ENCODE measurements at places on chromosomes 16 and 17.

- DNase-seq, result no peak
Measured at GRCh38 chr16:88896238-88897070, 30.0 kb upstream of the PABPN1L start.

- DNase-seq, result no peak
Measured at GRCh38 chr17:48612854-48613691, 2.0 kb downstream of the HOXB8 start.

- no peak for DNase-seq
Measured at GRCh38 chr17:64599187-64599676, 62.9 kb downstream of the SMURF2 start.

GRCh38 chr16:79329166-79329521 lies 271.4 kb downstream of the MAF start:
- DNase-seq, result no peak

- DNase-seq, result no peak
Measured at GRCh38 chr17:73098919-73099318, 6.4 kb upstream of the SLC39A11 start.

DNA sequence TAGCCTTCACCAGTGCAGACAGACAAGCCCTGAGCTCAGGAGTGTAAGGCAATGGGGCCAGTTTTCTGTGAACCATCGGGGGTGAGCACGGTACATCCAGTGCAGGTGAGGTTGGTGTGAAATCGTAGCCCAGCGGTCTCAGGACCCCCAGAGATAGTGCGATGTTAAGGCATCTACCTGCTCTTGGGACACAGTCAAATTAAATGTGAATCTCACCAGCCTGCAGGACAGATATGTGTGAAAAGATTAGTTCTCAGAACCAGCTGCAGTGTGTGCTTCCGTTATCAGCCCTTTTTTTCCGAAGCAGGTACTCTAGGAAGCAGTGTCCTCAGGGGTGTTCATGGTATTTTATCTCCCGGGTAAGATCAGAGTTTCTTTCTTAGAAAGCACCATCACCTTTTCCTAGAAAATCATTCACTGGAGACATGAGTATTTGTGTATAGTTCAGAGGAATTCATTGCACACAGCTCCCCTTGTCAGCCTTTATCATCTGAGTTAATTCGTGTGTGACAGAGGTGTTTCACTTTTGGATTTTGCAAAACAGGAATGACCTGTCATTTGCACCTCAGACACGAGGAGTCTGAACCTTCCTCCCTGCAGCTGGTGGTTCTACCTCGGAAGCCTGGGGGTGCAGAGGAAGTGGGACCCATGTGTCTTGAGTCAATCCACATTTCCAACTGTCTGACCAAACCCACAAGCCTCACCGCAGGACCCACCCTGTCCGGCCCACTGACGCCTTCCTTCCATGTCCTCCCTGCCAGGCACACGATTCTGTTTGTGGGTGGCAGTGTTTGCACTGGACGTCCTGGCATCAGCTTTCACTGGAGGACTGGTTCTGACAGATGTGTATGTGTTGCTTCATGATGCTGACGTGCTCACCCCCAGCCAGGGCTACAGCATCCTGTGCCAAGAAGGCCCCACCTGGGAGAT lies 107.8 kb downstream of the CLEC16A start:
- no peak for DNase-seq

- peak; percentile 56 for DNase-seq
Measured at GRCh38 chr16:11315510-11315909, 29.7 kb upstream of the RMI2 start.

- DNase-seq, result peak; percentile 74
Measured at GRCh38 chr16:58336332-58337089, 41.7 kb upstream of the PRSS54 start.

DNA sequence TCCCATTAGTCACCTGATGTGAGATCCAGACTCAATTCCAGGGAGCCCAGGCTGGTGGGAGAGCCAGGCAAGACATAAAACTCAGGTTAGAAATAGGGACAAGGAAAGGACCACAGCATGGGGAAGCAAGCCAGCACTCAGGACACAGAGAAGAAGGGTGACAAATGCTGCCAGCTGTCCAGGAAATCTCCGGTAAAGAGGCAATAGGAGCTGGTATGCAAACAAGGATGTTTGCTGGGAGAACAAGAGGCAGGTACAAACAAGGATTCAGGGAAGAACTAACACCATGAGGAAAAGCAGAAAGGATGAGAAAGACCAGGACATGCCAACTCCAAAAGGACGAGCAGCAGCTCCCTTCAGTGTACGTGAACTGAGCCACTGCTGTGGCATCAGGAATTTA lies 10.2 kb upstream of the TXNDC11 start:
- no peak for DNase-seq

DNA sequence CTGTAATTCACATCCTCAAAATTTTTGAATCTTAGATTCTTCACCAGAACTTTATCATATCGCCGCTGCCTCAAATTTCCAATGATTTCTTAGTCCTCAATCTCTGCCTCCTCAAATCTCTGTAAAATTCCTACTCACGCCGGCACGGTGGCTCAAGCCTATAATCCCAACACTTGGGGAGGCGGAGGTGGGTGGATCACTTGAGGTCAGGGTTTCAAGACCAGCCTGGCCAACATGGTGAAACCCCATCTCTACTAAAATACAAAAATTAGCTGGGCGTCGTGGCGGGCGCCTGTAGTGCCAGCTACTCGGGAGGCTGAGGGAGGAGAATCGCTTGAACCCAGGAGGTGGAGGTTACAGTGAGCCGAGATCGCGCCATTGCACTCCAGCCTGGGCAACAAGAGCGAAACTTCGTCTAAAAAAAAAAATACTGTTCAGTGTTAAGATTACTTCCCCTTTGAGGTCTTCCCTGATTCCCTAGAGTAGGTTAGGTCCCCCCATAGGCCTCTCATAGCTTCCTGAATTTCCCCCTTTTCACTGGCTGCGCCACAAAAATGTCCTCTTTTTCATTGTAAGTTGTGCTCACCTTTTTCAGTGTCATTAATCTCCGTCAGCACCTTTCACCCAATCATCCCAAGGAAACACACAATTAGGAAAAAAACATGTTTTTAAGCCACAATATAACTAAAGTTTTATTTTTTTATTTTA lies 919 bp upstream of the CBX1 start:
- no peak for DNase-seq

GRCh38 chr17:58248955-58249269 lies 10.5 kb downstream of the LPO start:
- DNase-seq, result no peak

- DNase-seq, result no peak
Measured at GRCh38 chr17:57962279-57963148, 7.3 kb upstream of the CUEDC1 start.

DNA sequence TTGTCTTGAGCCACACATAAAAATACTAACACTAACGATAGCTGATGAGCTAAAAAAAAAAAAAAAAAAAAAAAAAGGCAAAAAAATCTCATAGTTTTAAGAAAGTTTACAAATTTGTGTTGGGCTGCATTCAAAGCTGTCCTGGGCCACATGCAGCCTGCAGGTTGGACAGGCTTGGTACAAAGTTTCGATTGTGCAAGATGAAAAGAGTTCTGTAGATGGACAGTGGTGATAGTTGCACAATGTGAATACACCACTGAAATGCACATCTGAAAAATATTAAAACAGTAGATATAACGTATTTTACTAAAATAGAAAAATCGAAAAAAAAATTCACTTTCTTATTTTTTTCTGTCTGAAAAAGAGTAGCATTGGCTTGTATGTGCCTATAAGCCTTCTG lies 42.9 kb downstream of the AMFR start:
- DNase-seq, result no peak

GRCh38 chr17:17525956-17526355 lies 29.8 kb upstream of the RASD1 start:
- no peak for DNase-seq

DNA sequence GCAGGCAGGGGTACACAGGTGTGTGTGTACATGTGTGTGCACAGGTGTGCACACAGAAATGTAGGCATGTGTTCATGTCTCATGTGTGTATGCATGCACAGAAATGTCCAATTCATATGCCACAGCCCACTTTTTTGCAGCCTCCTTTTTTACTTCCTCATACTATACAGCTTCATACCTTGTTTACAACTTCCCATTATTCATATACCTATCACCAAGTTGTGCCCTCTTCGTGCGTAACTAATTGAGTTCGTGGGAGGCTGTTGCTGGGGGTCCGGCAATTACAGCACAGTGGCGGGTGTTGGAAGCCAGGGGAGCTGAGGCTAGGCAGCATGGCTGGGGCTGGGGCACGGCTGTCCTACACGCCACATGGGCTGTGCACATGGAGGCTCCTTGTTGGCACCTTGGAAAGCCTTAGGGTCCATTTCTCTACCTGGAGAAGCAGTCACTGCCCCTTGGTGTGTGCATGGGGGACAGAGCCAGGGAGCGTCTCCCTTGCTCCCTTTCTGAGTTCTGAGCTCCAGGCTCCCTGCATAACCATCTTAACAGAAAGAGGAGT lies 266.7 kb downstream of the ENGASE start:
- no peak for DNase-seq

DNA sequence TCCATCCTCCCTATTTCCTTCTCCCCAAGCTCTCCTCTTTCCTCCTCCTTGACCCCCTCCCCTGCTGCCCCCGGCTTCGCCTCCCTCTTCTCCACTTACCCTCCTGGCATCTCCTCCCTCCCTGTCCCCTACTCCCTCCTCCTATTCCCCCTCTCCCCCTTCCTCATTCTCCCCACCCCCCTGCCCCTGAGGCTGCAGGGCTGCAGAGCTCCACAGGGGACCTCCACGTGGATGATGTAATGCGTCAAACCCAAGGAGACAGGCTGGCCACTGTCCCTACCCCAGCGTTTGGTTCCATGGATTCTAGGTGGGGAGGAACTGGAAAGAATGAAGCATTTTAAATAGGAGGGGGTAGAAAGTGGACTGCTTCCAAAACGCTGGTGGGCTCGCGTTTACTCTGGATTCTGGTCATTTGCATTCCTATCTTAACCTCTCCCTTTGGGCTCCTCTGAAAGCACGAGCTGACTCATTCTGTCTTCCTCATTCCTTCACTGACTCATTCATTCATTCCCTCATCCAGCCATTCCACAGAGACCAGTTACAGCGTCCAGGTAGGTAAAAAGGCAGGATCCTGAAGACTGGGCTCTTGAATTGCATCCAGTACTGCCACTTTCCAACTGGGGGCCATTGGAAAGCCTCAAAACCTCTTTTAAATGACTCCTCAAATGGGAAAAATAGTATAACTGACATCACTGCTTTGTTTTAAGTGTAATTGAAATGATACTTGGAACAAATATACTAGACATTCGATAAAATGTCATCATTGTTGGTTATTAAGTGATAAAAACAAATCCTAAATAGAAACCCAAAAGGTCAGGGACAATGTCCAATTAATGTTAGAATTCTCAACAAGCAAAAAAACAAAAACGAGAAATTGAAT lies 943 bp upstream of the COTL1 start:
- DNase-seq, result peak; percentile 99

DNA sequence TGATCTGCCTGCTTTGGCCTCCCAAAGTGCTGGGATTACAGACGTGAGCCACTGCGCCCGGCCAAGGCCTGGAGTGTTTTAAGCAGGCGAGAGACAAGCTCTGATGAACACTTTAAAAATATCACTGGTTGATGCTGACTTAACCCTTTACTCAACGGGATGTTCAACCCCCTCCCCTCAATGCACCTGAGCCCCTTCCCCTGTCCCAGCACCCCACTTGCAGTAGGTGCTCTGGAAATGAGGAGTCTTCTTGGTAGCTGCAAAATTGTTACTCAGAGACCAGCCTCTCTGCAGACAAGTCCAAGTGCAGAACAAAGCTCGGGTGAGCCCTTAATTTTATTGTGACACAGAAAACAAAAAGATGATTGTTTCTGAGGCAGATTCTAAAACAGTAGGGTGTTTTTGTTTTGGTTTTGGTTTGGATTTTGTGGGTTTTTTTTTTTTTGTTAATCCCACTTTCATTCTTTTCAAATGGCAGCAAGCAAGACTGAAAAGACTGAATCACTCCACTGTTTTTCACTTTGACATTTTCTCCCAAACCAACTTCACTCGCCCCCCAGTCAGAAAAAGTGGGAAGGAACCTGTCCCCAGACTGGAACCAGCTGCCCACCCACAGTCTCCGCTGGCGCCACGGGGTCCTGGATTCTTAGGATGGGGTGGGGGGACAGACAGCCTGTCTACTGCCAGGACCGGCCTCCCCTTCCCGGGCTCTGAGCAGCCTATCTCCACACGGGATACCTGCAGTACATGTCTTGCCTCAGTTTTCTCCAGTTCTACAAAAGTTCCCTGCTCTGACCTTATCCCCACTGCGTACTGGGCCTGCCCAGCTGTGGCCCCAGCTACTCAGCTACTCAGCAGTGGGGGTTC lies 5.2 kb upstream of the PLLP start:
- no peak for DNase-seq

GRCh38 chr17:4633643-4634042 lies 7.8 kb downstream of the ALOX15 start:
- DNase-seq, result no peak

- no peak for DNase-seq
Measured at GRCh38 chr16:4361944-4362311, 9.7 kb upstream of the VASN start.

DNA sequence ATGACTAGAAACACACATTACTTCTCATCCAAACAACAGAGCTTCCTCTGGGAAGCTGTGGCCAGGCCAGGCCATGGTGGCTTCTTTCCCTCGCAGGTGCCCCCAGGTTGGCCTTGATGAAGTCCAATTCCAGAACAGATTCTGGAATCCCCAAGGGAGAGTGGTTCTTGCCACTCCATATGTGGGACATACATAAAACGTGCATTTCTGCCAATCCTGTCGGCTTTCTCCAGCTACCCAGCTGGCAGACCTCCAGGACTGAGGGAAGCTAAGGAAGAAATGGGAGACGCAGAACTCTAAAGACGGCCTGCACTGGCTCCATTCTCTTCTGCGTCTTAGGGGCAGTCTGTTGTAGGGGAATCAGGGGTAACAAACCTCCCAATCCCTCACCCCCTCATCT lies 219.2 kb upstream of the CDH5 start:
- DNase-seq, result no peak

DNA sequence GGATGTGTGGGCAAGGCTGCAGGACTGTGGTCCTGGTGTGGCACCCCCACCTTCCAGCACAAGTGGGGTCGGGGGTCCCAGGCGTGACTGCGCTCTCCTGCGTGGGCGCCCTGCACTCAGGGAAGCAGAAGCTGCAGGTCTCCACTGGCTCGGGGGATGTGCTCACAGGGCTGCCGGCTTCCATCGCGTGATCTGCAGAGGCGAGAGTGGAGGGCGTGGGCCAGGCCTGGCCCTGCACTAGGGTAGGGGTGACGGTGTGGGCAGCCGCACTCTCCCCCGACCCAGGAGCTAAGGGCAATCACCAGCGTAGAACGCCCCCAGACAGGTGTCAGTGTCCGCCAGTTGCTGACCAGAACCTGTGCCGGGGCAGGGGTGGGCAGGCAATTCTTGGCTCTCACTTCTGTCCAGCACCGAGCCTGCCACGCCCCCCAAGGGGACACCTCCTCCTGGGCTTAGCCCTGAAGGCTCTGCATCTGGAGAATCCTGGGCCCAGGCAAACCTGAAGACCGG lies 32.3 kb downstream of the TNFRSF13B start:
- DNase-seq, result no peak

All from EH (cell line).